ENCODE measurements at places on chromosomes 12 and 14.

- DNase-seq: no peak
Observed at GRCh38 chr14:102231476-102232347, 73.3 kb downstream of the MOK start.

GRCh38 chr12:99444859-99445316 lies 202.7 kb upstream of the GARIN6 start:
- DNase-seq: no peak

DNA sequence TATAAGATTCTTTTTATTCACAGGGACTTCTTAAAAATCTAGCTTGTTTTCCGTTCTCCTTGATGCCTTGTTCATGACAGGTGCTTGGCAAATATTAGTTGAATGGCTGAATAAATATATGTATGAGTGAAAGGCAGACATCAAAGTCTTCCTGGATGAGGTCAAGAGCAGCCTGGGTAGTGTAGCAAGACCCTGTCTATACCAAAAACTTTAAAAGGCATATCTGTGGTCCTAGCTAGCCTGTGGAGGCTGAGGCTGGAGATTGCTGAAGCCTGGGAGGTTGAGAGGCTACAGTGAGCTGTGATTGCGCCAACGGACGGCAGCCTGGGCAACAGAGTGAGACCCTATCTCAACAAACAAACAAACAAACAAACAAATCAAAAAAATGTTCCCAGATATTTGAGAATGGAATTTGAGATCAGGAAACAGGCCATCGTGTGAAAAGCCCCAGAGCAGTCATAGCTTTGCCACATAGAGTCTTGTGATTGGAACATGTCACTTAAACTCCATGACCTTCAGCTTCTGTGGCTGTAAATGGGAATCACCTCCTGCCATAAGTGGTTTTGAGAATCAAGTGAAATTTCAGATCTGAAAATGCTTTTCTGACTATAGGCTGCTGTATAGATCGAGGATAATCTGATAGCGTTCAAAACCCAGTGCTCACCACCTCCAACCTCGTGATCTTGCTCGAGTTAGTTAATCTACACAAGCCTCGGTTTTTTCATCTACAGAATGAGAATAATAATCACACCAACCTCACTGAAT lies 64.3 kb downstream of the ZFP36L1 start:
- DNase-seq: no peak

DNA sequence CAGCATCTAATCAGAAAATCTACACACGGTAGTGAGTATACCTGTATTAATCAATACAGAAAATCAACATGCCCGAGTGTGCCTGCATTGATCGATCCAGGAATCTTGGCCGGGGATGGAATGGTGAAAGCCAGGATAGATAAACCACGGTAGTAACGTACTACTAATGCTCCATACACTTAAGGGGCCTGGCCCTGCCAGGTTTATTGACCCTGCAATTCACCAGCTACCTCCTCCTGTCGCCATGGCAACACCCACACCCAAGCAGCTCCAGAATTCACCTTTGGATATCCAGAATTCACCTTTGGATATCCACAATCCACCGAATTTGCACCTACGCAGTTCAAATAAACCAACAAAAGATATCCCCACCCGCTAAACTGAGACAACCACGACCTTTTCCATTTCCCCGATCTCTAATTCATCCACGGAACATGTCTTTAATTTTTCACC lies 14.8 kb upstream of the CALM1 start:
- DNase-seq: peak; percentile 35

DNA sequence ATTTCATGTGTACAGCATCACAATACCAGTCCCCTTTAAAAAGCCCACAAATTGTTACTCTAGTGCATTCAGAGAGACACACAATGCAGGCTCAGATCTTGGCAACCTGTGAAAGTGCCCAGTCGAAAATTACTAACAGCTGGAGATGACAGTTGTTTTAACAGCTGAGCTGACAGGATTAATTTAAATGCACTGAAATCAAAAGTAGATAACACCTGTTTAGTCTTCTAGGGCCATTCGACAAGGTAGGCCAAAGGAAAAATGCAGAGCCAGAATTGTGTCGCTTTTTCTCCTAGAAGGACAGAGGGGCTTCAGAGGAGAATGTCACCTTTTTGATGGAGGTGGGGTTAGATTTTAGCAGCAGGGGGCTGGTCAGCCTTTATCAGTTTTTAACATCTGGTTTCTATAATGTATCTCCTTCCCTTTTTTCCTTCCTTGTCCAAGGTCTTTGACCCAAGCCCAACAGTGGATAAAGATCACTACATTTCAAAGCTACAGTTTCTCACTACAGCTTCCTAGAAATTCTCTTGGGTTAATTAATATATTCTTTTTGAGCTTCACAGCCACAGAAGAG lies 139.1 kb downstream of the SOX5 start:
- no peak for DNase-seq
